ENCODE measurements at places on chromosomes 4 and X. TPM values are rescaled to one million over a fixed set of nuclear protein-coding genes. Genes with fewer than 3 reads are reported as not detected.

GRCh38 chrX:141142946-141143345 is 34.0 kb downstream of the LDOC1 start:
- peak; percentile 2 for DNase-seq

DNA sequence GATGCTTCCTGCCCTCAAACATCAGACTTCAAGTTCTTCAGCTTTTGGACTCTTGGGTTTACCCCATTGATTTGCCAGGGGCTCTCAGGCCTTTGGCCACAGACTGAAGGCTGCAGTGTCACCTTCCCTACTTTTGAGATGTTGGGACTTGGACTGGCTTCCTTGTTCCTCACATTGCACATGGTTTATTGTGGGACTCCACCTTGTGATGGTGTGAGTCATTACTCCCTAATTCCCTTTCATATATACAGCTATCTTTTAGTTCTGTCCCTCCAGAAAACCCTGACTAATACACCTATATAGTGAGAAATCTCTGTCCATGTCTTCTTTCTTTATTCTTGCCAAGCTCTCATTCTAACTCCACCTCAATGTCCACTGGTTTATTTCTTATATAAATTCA is 736.9 kb upstream of the HS3ST1 start:
- DNase-seq = peak; percentile 20

GRCh38 chrX:46803140-46803539 is 33.7 kb upstream of the RP2 start:
- DNase-seq = no peak

DNA sequence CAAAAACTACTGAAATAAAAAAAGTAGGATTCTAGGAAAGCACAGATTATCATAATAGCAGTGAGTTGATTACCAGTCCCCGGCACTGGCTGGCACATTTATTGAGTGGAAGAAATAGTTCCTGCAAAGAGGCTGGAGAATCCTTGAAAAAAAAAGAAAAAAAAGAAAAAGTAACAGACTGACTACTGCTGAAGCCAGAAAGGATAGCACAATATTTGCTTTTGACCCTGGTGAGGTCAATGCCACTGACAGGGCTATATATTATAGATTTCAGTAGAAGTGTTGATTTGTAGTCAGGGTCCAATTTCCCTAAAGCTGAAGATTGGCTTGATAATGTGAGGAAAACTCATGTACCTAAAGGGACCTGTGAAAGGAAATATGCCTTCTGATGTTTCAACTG is 64.7 kb downstream of the NDNF start:
- no peak for DNase-seq

DNA sequence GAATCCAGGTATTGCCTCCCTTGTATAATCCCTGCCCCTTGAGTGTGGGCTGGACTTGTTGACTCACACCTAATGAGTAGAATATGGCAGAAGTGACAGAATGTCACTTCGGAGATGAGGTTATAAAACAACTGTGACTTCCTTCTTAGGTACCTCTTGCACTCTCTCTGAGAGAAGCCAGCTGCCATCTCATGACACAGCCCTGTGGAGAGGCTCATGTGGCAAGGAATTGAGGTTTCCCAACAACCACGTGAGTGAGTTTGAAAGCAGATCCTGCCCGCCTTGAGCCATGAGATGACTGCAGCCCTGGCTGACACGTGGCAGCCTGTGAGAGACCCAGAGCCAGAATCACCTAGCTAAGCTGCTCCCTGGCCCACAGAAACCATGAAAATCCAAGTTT is 13.5 kb downstream of the ASB11 start:
- DNase-seq = no peak

GRCh38 chr4:116733370-116733769 is 352.0 kb downstream of the TRAM1L1 start:
- no peak for DNase-seq

- no peak for DNase-seq
Measured at GRCh38 chrX:23478561-23478960, 143.9 kb downstream of the PTCHD1 start.

- DNase-seq = peak; percentile 85
Measured at GRCh38 chr4:88937081-88937480, 119.9 kb downstream of the FAM13A start.

- DNase-seq = peak; percentile 52
Measured at GRCh38 chr4:114043116-114043515, 63.7 kb upstream of the ARSJ start.

Gene EOLA1
- total RNA-seq = 20.1 TPM
